ENCODE measurements at places on chromosomes 4 and X.

DNA sequence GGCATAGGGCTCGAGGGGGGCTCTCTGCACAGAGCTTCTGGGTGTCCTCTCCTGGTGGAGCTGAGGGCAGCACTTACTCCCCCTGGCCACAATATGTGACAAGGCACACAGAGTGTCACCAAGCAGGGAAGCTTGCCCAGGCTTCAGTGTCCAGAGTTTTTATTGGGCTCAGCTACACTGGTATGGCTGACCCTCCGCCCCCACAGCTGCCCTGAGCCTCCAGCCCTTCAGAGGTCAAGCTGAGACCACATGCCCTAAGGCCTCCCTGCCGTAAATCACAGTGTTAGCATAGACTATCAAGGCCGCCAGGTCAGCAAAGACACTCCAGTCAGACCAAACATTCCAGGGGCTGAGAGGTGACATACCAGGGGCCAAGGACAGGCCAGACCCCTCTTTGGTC is 59.0 kb downstream of the EVC start:
- DNase-seq, result no peak

DNA sequence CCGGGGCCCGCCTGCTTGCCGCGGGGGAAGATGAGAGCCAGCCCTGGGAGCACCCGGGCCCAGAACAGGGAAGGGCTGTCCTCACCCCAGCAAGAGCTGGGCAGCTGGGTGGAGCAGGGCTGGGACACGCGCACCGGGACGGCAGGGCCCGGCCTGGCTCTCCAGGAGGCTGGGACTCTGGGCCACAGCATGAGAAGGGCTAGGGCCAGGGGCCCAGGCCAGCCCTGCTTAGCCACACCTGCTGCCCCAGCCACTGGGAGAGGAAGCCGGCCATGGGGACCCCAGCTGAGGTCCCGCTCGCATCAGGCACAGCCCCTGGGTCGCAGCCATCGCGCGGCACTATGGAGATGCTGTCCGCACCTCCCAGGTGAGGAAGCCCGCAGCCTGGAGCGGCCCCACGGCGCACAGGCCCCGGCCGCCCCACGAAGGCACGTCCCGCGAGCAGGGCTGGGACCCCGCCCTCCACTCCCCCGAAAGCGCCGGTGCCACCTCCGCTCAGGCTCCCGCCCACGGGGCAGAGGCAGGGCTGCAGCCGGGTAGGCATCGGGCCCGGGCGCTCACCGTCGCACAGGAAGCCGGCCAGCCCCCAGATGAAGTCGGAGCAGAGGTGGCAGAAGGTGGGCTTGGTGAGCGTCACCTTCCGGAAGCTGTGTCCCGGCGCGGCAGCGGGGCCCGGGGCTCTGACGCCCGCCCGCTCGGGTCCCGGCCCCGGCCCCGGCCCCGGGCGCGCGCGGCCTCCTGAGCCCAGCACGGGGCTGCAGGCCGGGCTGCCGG is 531 bp downstream of the DGKQ start:
- DNase-seq, result no peak

DNA sequence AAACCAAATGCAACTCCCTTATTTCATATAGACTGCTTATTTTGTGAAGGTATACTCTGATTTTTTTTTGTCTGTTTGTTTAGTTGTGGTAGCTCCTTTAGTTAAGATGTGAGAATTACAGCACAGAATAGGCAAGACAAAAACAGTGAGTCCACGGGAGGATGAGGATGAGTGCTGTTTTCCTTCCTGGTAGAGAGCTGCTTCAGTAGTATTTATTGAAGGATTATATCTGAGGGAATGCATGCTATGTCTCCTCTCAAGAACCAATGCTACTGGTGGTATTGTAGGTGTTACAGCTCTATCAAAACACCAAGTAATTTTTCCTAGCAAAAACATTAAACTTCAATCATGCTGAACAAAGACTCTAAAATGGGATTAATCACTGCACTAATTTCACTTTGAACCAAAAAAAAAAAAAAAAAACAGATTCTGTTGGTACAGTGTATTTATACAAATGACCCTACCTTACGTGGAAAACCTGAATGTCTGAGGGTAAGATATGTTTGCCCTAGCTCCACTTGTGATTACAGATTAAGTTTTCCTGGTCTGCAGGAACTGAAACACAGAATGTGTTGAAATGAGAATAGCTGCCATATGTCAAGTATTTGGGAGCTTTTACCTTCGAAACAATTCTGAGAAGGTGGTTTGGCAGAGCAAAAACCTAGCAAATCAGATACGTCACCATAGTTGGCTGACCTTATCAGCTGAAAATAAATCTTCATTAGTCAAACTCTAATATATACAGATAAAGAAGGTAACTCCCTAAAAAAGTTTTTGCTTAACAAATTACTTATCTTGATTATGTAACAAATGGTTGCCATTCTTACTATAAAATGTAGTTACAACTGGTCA is 40.3 kb downstream of the PPP3CA start:
- no peak for DNase-seq

GRCh38 chrX:149540131-149540620 is 636 bp upstream of the EOLA1 start:
- peak; percentile 88 for DNase-seq

GRCh38 chr4:128527351-128527750 is 239.7 kb upstream of the PGRMC2 start:
- DNase-seq, result no peak

DNA sequence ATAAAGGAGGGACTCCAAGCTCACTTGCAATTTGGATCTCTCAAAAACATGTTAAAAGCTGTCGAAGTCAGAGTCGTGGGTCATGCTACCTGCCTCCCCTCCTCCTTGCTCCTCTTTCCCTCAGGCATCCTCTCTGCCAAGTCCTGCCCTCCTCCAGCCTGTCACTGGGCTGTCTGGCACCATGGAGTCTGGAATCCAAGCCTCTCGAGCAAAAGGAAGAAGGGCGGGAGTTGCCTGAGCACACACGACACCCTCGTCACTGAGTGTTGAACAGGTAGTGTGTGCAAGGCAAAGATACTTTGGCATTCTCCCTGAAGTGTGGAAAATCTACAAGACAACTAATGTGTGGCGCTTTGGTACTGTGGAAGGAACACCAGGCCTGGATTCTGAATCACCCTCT is 62.2 kb downstream of the HAUS3 start:
- DNase-seq, result no peak

DNA sequence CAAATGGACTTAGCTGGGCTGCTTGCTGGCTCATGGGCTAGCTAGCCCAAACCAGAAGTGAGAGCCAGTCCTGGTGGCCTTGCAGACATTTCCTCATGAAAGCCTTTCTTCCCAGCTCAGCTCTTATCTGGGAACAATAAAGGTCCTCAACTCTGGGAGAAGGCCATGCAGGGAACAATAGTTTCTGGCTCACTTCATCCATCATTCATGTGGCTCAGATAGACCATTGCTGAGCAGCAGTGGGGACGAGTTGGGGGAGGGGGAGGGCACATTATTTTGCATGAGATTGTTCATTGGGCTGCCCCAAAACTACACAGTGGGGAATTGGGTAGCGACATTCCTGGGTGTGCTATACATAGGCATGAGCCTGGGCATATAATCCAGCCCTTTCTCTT is 47.6 kb downstream of the NHSL2 start:
- no peak for DNase-seq

DNA sequence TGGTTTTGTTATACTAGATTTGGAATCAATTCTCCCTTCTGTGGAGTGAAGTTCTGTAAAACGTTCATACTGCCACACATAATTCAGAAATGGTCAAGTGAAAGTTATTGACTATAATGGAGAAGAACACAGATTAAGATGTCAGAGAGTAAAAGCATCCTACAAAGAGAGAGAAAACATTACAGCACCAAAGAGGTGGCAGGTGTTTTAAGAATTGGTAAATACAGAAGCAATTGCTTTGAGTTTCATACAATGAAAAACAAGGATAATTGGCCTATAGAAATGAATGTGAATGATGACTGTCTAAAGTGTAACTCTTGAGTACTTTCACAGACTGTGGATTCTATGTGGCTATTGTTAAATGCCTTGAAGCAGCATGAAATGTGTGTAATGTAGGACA is 435.6 kb upstream of the SMIM31 start:
- DNase-seq, result peak; percentile 11

GRCh38 chr4:19262467-19262866 is 989.2 kb upstream of the SLIT2 start:
- no peak for DNase-seq

DNA sequence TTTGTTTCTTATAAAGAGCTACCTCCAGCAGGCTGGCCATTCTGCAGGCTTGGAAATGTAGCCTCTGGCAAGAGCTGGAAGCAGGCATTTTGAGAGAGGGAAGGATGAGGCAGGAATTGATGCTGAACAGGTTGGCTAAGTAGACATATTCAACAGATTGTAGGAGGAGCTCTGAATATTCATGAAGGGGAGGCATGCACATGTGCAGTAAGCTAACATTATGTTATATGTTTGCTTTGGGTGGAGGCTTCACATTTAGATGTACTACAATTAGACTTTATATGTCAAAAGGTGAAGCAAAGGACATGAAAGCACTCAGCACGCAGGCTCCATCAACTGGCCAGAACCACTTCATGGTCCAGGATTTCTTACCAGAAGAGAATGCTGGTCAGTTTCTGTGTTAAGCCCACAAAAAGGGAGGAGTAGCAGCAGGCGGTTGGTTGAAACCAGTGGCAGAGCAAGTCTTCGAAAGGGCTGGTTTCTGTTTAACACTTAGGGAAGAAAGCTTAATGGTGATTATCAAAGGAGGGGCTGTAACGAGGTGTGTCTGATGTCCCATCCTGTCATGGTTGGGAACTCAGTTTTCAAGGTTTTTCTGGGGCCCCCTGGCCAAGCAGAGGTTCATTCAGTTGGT is 54.8 kb downstream of the FGFBP1 start:
- no peak for DNase-seq

DNA sequence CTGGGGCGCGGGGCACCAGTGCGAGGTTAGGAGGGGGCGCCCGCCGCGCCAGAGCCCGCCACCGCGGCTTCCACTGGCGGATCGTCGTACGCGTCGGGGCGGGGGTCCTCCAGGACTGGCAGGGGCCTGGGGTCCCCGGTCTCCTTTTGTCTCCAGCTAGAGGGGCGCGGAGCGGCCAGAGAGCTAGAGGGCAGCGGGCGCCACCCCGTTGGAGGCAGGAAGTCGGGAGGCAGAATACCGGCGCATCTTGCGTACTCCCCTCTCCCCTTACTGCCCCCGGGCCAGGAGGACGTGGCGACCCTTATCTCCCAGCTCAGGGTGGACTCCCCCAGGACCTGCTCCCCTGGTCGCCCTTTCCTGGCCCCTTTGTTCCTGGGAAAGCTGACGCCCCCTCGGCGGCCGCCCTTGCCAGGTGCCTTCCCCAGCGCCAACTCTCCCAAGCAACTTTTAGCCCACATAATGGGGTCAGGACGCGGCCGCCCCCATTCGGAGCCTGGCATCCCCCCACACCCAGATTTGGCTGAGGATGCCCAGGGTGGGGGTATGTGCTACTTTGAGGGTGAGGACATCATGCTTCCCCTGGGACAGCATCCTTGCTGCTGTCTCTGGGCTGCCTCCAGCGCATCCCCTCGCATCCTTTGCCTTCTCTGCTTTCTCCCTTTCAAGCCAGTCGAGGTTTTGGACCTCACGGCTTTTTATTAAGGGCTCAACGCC is 933 bp downstream of the CNKSR2 start:
- DNase-seq, result no peak

GRCh38 chrX:50103866-50104566 is 96.8 kb downstream of the AKAP4 start:
- no peak for DNase-seq

DNA sequence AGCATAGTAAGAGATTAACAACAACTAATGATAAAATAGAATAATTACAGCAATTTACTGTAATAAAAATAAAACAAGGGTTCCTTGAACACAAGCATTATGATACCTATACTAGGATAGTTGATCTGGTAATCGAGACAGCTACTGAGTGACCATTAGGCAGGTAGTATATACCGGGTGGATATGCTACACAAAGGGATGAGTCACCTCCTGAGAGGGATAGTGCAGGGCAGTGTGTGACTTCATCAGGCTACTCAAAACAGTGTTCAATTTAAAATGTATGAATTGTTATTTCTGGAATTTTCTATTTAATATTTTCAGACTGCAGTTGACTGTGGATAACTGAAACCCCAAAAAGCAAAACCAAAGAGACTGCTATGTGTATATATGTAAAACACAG is 9.7 kb upstream of the ANTXR2 start:
- DNase-seq, result no peak

DNA sequence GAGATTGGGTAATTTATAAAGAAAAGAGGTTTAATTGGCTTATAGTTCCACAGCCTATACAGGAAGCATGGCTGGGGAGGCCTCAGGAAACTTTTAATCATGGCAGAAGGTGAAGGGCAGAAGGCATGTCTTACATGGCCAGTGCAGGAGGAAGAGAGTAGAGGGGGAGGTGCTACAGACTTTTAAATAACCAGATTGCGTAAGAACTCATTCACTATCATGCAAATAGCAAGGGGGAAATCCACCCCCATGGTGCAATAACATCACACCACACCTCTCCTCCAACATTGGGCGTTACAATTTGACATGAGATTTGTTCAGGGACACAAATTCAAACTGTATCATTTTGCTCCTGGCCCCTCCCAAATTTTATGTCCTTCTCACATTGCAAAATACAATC is 353.8 kb upstream of the PABPC5 start:
- DNase-seq, result no peak

GRCh38 chr4:139267301-139267700 is 12.7 kb downstream of the MGARP start:
- no peak for DNase-seq

DNA sequence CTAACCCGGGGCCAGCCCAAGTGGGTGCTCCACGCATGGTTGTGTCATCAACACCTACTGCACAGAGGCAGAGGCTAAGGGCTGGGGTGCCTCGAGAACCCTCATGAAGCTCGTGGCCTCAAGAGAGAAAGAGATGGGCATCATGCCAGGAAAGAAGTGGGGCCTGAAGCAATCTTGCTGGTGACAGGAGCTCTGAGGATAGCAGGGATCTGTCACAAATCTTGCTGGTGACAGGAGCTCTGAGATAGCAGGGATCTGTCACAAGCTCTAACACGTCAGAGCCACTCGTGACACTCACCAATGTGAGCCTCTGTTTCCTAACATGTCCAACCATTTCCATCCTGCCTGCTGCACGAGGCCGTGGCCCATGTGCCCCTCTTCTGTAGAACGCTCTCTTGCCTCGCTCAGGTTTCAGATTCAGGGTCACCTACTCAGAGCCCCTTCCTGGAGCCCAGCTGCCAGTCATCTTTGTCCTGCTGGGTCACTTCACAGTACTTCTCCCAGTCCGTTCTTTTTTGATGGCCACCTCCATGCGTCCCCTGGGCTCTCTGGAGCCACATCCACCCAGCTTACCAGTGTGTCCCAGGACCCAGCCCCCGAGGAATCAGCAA is 21.1 kb downstream of the PNMA6E start:
- no peak for DNase-seq

DNA sequence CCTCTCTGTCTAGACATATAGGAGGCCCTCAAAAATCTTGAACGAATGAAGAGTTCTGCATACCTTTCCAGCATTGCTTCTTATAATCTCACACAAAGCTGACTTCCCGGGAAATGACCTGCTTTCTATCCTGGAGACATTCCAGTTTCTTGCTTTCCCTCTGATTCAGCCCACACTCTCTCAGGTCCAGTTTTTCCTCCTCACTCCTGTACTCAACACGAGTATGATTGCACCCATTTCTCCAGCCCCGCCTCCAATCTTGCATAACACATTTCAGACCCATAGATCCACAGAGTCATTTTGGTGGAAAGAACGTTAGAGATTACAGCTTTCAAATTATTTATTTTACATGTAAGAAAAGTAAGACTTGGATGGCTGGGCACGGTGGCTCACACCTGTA is 127.5 kb upstream of the TLR3 start:
- DNase-seq, result no peak

GRCh38 chr4:113004655-113005054 is 44.8 kb upstream of the ANK2 start:
- no peak for DNase-seq

All from NCI-H748 treated with DMSO at 0.1 percent for 48 hours (cell line).